ENCODE measurements at places on chromosomes 16 and 17.

- DNase-seq = peak; percentile 94
Observed at GRCh38 chr17:57402681-57403180, 146.4 kb downstream of the MSI2 start.

DNA sequence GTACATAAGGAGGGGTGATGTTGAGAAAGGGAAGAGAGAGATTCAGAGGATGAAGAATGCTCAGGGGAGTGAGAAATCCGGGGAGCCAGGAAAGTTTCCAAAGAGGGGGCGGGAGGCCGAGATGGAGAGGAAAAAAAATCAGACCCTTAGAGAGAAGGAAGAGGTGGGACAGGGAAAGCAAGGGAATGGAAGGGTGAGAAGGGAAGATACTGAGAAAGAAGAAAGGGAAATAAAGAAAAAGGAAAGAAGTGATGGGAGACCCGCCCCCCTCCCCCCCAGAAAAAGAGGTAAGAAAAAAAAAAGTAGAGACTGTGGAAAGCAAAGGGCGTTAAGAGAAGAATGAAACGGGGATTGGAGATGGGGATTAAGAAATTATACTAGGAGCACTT, 507 bp downstream of the DYNLRB2 start:
- no peak for DNase-seq

DNA sequence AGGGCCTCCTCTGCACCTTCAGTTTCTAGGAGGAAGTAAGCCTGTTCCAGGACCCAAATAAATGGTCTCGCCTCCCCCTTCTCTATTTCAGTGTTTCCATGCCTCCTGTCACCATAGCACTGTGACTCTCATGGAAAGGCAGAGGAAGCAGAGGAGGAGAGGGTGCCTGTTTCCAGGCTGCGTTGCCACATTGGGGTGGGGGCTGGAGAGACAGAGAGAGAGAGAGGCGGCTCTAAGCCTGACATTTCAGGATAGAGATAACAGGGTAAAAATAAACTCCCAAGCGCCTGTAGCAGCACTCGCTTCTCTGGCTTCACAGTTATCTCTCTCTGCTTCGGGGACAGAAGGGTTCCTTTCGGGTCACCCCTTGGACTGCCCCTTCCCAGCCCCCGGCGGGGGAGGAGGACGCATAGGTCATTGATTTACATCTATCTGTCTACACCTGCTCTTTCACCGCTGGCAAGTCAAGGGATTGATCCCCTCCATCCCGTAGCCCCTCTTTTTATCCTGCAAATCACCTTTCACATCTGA, 71.2 kb upstream of the MRTFB start:
- no peak for DNase-seq

DNA sequence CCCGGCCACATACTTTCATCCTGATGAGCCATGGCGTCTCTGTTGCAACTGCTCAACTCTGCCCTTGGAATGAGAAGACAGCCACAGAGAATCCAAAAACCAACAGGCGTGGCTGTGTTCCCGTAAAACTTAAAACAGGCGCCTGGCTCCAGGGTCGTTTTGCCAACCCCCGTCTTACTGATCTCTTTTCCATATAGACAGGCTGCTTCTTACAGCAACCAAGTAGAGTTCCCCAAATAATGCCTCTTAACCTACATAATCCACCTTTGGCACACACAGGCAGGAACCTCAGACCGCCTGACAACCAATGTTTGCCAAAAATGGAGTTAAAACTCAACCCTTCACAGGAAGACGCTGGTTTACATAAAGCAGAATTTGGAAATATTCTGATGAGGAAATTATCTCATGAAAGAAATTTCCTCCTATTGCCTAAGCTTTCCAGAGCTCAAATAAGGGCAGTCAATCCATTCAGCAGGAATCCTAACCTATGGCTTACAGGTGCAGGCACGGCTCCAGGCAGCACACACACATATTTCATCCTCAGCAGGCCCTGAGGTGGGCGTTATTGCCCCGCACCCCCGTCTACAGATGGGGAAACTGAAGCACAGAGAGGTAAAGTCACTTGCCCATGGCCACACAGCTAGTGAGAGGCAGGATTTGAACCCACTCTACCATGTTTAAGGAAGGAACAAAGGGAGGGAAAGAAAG, 35.8 kb downstream of the LITAF start:
- DNase-seq = no peak

DNA sequence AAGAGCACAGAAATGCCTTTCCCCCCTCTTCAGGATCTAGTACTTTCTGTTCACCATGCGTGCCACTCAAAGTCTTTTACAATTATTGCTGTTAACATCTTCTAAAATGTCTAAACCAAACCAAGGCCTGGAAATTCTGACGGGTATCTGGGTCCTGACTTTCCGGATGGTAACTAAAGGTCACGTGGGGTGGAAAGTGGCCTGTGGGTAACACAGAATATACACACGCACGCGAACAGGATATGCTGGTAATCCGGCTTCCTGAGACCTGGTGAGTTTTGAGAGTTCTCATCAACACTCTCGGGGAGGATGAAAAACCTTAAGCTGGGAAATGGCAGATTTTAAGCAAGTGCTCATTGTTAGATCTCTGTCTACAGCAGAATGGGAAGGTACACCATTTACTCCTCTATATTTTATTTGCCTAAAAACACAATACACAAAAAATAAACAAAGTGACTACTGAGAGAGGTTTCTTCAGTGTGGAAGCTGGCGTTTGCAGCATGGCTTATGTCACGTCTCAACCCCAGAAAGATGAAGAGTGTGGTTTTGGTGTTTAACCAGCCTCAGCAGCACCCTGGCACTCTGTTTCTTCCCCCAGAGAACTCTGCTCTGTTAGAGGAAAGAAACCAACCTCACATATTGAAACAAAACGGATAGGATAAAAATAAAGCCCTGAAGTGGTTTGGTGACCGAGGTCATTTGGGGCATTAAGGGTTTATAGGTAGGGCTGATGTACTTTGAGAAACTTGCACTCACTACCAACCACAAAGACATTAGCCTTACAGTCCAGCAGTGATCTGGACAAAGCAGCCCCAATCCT, 37.3 kb downstream of the SMG6 start:
- no peak for DNase-seq

DNA sequence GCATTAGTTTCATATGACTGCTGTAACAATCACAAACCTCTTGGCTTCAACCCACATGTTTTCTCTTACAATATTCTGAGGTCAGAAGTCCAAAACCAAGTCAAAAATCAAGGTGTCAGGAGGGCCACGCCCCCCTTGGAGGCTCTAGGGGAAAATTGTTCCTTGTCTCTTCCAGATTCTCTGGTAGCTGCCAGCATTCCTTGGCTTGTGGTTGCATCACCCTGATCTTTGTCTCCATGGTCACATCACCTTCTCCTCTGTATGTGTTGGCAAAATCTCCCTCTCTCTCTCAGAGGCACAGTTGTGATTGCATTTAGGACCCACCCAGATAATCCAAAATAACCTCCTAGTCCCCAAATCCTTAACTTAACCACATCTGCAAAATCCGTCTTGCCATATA, 105.8 kb downstream of the GAS7 start:
- DNase-seq = no peak

- DNase-seq = no peak
Observed at GRCh38 chr16:3577302-3577752, at the start of gene NLRC3. NLRC3 (minus strand) TSS chr16:3577403; CDS start chr16:3565036, 12,367 bp downstream.
